Mesothelial cell of epicardium (in vitro differentiated cells): ENCODE measurements at places on chromosomes 12 and 14.

- no peak overlapping the region for H3K27ac ChIP-seq
- H3K4me3 ChIP-seq: no peak overlapping the region
- H3K27me3 ChIP-seq: peaks cover 7% of the 10 kb centered on the region
- H3K4me1 ChIP-seq: no peaks in the 10 kb centered on the region
Observed at GRCh38 chr14:91904483-91904882, 37.1 kb upstream of the TC2N start.

DNA sequence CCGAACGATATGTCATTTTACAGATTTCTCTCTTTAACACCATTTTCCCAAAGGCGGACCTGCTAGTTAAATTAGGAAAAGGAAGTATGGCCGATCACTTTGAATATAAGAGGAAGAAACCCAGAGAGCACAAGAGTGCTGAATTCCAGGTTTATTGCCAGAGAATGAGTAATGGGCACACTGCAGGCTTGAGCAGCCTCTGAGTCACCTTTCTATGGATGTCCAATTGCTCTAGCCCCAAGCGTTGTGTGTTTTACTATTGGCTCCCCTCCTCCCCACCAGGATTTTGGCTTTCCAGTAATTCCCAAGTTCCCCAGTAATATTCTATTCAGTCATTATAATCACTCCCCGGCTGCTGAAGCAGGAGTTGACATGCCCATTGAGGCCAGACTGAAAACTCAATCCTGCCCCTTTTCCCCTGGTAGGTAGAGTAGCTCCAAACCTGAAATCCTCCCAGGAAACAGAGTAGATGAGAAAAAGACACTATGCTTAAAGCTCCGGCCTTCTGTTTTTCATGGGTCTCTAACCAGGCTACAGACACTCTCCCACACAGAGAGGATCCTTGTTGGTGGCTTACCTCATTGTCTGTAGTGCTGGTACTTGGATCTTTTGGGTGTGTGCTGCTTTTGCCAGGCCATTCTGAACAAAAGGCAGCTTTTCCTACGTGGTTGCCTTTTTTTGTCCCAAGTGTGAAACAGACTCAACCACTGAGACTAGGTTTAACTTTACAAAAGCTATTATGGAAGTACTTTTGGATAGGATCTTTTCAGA, 704.3 kb upstream of the FLRT2 start:
- no peaks in the 10 kb centered on the region for H3K36me3 ChIP-seq
- H3K27me3 ChIP-seq: no peaks in the 10 kb centered on the region
- DNase-seq: no peak
- H3K4me3 ChIP-seq: no peak overlapping the region
- H3K4me1 ChIP-seq: peaks cover 30% of the 10 kb centered on the region

DNA sequence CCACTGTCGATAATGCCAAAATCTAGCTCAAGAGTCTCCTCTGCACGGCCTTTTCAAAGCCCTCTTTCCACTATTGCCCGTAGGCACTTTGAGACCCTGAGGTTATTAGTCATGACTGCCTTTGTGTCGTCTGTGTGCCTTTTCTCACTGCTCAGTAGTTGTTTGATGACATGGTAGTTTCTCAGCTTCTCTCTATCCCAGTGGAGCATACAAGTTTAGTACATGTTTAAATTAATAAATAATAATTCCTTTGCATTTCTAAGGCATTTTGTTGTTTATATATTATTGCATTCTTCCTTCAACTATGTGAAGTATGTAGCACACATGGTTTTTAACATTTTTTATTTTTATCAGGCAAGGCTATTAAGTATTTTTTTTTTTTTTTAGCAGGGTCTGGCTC, 458.1 kb downstream of the PCNX1 start:
- H3K27ac ChIP-seq: no peak overlapping the region
- H3K36me3 ChIP-seq: peaks cover 2% of the 10 kb centered on the region
- H3K4me3 ChIP-seq: no peak overlapping the region
- H3K27me3 ChIP-seq: no peaks in the 10 kb centered on the region
- H3K4me1 ChIP-seq: peaks cover 31% of the 10 kb centered on the region
- DNase-seq: no peak

GRCh38 chr14:54278665-54279295, 118.0 kb upstream of the CDKN3 start:
- no peak for DNase-seq
- H3K4me3 ChIP-seq: no peak overlapping the region
- H3K4me1 ChIP-seq: peaks cover 7% of the 10 kb centered on the region
- no peak overlapping the region for H3K27ac ChIP-seq
- H3K36me3 ChIP-seq: no peaks in the 10 kb centered on the region

GRCh38 chr12:66832997-66833396, 154.1 kb upstream of the GRIP1 start:
- DNase-seq: no peak
- H3K27ac ChIP-seq: no peak overlapping the region
- H3K4me3 ChIP-seq: no peak overlapping the region

GRCh38 chr14:21382095-21382494, 1.7 kb downstream of the SUPT16H start:
- peaks cover 27% of the 10 kb centered on the region for H3K4me1 ChIP-seq
- H3K27me3 ChIP-seq: no peaks in the 10 kb centered on the region
- H3K27ac ChIP-seq: peak overlapping the region; percentile 68
- H3K4me3 ChIP-seq: peak overlapping the region; percentile 97

DNA sequence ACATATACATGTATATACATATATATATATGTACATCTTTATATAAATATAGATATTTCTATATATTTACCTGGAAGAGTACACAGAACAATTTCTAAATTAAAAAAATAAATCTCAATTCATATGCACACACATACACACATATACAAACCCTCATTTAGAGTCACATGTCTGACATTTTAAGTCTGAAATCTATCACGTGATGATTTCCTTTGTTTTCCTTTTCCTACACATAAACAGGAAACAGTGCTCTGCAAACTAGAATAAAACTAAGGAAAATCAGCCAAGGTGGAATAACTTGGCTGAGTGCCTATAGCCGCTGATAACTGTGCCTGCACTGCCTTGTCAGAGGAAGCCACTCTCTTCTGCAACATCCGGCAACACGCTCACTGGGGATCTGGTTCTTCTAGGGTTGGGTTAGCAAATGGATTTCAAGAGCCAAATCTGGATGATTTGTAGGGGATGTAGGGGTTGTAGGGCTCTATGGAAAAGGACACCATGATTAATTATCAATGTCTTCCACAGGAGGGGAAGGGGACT, 480.7 kb downstream of the TMEM132D start:
- no peak for DNase-seq
- H3K27ac ChIP-seq: no peak overlapping the region
- no peaks in the 10 kb centered on the region for H3K27me3 ChIP-seq
- no peaks in the 10 kb centered on the region for H3K4me1 ChIP-seq
- no peaks in the 10 kb centered on the region for H3K36me3 ChIP-seq

DNA sequence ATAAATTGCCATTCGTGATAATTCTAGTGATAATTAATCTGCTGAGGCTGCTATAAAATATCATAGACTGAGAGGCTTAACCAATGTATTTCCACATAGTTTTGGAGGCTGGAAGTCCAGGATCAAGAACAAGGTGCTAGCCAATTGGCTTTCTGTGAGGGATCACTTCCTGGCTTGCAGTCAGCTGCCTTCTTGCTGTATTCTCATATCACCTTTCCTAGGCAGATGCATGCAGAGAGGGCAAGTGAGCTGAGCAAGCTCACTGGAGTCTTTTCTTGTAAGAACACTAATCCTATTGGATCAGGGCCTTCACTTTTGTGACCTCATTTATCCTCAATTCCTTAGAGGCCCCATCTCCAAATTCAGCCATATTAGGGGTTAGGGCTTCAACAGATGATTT, 640.7 kb downstream of the DIO2 start:
- no peaks in the 10 kb centered on the region for H3K36me3 ChIP-seq
- no peak overlapping the region for H3K4me3 ChIP-seq
- H3K27ac ChIP-seq: no peak overlapping the region
- H3K27me3 ChIP-seq: no peaks in the 10 kb centered on the region
- H3K4me1 ChIP-seq: peaks cover 58% of the 10 kb centered on the region
- DNase-seq: no peak

- no peaks in the 10 kb centered on the region for H3K36me3 ChIP-seq
- peaks cover 6% of the 10 kb centered on the region for H3K4me1 ChIP-seq
- DNase-seq: no peak
Observed at GRCh38 chr14:53180272-53181221, 27.4 kb upstream of the DDHD1 start.

DNA sequence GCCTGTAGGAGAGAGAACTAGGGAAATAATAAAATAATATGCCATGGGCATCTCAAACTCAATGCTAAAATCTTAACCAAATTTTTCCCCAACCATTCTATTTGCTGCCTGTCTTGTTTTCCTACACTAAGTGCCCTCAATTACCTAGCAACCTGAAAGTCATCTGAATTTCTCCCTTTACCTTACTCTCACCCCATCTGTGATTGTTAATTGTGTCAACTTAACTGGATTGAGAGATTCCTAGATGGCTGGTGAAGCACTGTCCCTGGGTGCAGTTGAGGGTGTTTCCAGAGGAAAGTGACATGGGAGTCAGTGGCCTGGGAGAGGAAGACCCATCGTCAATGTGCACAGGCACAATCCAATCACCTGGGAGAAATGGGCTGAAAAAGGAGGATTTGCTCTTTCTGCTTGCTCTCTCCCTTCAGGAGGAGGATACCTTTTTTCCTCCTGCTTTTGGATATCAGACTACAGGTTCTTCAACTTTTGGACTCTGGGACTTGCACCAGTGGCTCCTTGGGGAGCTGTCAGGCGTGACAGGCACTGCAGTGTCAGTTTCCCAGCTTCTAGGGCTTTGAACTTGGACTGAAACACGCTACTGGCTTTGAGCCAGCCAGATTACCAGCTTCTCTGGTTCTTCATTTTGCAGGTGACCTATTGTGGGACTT, 100.1 kb downstream of the PPP1R12A start:
- no peak for DNase-seq
- no peak overlapping the region for H3K4me3 ChIP-seq
- peaks cover 44% of the 10 kb centered on the region for H3K36me3 ChIP-seq
- H3K27me3 ChIP-seq: no peaks in the 10 kb centered on the region
- no peak overlapping the region for H3K27ac ChIP-seq

DNA sequence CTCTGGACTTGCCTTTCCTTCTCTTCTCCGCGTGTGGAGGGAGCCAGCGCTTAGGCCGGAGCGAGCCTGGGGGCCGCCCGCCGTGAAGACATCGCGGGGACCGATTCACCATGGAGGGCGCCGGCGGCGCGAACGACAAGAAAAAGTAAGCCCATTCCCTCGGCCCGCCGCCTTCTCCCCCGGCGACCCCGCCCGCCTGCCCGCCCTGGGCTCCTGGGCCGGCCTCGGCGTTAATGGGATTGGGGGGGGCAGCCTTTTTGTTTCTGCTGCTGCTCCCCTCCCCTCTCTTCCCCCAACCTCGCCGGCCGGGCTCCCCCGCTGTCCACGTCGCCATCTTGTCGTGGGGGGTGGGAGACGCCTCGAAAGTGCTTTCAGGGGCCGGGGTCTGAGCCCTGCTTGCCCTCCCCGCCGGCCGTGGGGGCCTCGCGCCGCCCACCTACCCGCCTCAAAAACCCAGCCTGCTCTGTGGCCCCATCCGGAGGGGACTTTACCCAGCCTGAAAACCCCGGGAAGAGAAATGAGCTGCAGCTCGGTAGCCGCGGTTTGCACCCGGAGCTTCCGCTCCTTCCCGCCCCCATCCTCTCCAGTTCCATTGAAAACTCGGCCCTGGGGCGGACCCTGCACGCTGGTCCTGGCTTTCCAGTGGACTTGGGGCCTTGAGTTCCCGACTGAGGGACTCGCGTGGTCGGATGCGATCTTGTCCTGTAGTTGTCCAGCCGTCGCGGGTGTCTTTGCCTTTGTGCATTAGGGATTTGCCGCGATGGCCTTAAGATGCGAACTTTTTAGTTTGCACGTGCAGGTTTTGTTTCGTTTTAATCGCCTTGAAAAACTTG, 598 bp downstream of the HIF1A start:
- H3K4me3 ChIP-seq: peak overlapping the region; percentile 98
- no peaks in the 10 kb centered on the region for H3K27me3 ChIP-seq
- peak overlapping the region; percentile 99 for H3K27ac ChIP-seq
- H3K4me1 ChIP-seq: peaks cover 43% of the 10 kb centered on the region

- peak; percentile 49 for DNase-seq
- H3K4me1 ChIP-seq: peaks cover 53% of the 10 kb centered on the region
- no peaks in the 10 kb centered on the region for H3K36me3 ChIP-seq
Observed at GRCh38 chr12:51392556-51393237, 1.5 kb upstream of the GALNT6 start.

- peak; percentile 65 for DNase-seq
- peaks cover 6% of the 10 kb centered on the region for H3K4me1 ChIP-seq
- no peak overlapping the region for H3K27ac ChIP-seq
- H3K36me3 ChIP-seq: no peaks in the 10 kb centered on the region
Observed at GRCh38 chr14:51979088-51979709, 10.1 kb upstream of the RTRAF start.

GRCh38 chr14:33455654-33456345, 495.1 kb downstream of the EGLN3 start:
- H3K4me3 ChIP-seq: no peak overlapping the region
- no peak for DNase-seq
- H3K27me3 ChIP-seq: no peaks in the 10 kb centered on the region
- H3K27ac ChIP-seq: no peak overlapping the region
- H3K36me3 ChIP-seq: no peaks in the 10 kb centered on the region

DNA sequence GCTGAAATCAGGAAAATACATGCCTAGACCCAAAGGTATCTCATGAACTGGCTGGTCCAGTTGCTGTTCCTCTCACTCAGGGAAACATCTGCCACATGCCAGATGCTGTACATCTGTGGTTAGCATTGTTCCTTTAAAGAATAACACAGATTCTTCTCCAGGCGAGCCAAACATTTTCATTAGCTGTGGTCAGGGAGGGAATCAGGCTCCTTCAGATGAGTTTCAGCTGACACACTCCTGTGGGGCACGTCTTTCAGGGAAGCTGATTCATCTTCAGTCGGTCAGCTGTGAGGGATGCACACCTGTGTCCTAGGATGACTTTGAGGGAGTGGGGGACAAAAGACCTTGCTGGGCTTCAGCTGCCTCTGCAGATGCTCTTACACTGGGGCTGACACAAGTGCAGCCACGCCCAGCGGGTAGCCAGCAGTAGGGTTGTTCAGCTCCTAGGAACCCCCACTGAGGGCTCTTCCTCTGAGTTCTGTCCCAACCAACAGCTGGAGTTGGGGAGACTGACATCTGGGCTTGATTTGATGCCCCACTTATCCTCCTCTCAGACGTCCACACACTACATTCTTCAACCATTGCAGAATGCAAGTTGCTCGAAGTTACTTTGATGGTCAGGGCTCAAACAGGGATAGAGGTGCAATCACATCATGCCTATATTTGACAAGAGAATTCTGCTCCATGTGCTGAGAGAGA, 155.0 kb downstream of the NUAK1 start:
- no peak overlapping the region for H3K27ac ChIP-seq
- no peak overlapping the region for H3K4me3 ChIP-seq
- H3K27me3 ChIP-seq: no peaks in the 10 kb centered on the region
- peaks cover 3% of the 10 kb centered on the region for H3K4me1 ChIP-seq
- DNase-seq: no peak
